ENCODE measurements at places on chromosomes 1 and 21. TPM values are rescaled to one million over a fixed set of nuclear protein-coding genes. Genes with fewer than 3 reads are reported as not detected.

DNA sequence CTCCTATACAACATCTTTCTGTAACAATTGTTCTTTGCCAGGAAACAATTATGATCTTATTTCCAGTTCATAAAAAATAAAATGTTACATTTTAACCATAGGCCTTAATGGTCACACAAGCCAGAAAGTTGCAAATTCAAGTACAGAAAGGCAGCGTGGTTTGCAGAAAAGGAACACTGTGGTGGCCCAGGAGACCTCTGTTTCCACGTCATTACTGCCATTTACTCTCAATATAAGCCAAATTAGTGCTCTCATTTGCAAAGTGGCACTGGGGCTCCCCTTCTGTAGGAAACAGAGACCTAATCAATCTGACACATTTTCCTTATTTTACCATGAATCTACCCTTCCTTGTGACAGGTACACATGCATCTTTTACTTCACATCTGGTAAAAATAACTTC lies 79.3 kb upstream of the TLR5 start:
- no peak for DNase-seq

Gene CGN
- 0.33 TPM for total RNA-seq

GRCh38 chr1:18945401-18945849 lies 11.1 kb downstream of the IFFO2 start:
- no peak for DNase-seq

Gene SYDE2
- total RNA-seq, result 4.6 TPM

Gene FBXO2
- total RNA-seq, result 6.2 TPM

Gene TPM3
- 654 TPM for total RNA-seq

All from activated naive CD8-positive, alpha-beta T cell treated with anti-CD3 and anti-CD28 coated beads, Interleukin-2, amount 10 ng/mL, durations not matched to agents 7 days and 5 days (primary cell).